T-helper 17 cell (primary cell): ENCODE measurements at places on chromosomes 1 and 21.

- DNase-seq = no peak
These were observed 111.3 kb downstream of the PLPPR5 start for GRCh38 chr1:98893371-98893770.

DNA sequence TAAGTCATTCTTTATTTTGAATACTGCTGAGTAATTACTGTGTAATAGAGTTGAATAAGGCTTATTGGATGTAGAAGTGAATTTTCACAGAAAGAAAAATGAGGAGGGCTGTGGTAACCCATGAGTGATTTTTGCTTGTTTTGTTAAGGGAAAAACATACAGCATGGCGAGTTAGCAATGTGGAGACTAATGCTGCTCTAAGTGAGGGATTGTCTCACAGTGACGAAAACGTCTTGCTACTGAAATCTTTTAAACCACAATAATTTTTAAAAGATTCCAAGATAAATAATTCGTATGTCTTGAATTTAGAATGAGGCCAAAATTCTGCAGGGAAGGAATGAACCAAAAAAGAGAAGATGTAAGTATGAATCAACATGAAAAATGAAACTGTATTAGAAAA is 16.2 kb upstream of the PLA2G4A start:
- DNase-seq = no peak

DNA sequence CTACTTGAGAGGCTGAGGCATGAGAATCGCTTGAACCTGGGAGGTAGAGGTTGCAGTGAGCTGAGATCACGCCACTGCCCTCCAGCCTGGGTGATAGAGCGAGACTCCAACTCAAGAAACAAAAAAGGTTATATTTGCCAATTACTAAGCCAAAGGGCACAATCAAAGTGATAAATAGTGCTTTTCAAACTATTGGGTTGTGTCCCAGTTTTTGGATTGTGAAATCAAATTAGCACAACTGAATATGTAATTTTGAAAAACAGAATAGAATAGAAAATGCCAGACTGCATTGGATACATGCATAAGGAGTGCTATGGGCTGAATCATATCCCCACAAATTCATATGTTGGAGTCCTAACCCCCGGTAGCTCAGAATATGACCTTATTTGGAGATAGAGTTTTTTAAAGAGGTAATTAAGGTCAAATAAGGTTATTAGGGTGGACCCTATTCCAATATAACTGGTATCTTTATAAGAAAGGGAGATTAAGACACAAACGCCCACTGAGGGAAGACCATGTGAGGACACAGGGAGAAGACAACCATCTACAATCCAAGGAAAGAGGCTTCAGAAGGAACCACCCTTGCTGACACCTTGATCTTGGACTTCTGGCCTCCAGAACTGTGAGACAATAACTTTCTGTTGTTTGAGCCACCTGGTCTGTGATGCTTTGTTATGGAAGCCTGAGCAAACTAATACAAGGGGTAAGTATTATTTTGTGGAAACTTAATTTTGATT is 42.9 kb upstream of the HUNK start:
- no peak for DNase-seq

DNA sequence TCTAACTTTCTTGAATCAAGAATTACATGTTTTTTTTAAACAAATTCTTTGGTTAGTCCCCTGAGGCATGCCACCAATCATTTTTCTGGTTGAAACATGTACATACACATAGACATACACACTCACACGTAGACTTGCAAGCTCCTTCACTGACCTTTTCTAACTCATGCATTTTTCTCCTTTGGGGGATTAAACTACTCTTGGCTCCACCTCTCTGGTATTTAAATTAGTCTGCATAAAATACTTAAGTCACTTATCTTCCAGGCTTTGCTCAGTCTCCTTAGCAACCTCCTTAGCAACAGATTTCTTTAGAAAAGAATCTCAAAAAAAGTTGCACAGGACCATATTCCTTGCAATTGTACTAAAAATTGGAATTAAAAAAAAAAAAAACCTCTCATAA is 440.9 kb upstream of the LRRC7 start:
- no peak for DNase-seq

GRCh38 chr1:17873007-17873675 is 118.0 kb downstream of the ACTL8 start:
- no peak for DNase-seq

DNA sequence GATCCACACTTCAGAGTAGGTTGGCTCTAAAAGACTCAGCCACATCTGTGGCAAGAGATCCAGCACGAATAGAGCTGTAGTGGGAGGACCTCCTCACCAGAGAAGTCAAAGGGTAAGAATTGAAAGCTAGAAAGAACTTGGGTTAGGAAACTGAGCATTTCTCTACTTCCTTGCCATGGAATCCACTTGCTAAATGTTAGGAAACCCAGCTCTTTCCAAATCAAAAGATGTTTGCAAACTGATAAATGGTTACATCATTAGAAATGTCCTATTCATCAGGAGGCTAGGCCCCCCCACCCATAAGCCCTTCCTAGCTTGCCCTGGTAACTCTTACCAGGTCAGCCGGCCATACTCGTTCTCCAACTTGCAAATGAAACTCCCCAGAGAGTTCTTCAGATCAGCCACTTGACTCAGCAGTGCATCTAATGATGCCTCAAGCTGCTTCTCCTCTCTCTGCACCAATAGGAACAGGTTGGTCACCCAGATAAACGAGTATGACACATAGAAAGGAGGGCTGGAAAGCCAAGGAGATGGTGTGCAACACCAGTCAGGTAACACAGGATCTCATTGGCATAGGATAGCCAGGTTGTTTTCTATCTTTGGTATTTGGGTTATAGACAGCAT is 1.5 kb downstream of the MED8 start:
- no peak for DNase-seq

GRCh38 chr1:2003541-2004131 is at the start of gene CFAP74:
Gene CFAP74, minus strand, starts transcription at chr1:2003786. Its CDS starts 12,830 bp downstream, at chr1:1990956.
- no peak for DNase-seq

- DNase-seq = no peak
These were observed 211.7 kb upstream of the PTGFR start for GRCh38 chr1:78279051-78279450.

DNA sequence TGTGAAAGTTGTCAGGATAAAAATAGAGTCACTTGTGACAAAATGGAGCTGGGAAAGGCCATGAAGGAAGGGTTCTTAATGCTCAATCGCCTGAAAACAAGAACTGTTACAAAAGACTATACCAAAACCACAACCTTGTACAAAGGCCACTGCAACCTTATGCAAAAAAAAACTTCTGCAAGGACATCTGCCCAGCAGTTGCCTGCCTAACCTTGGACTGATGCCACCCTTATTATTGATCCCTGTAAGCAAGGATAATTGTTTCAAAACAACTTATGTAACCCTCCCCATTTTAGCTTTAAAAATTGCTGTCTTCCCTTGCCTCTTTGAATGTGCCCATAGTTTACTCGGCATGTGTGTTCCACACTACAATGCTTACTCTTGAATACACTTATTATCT is 5.7 kb downstream of the ALG14 start:
- DNase-seq = no peak

DNA sequence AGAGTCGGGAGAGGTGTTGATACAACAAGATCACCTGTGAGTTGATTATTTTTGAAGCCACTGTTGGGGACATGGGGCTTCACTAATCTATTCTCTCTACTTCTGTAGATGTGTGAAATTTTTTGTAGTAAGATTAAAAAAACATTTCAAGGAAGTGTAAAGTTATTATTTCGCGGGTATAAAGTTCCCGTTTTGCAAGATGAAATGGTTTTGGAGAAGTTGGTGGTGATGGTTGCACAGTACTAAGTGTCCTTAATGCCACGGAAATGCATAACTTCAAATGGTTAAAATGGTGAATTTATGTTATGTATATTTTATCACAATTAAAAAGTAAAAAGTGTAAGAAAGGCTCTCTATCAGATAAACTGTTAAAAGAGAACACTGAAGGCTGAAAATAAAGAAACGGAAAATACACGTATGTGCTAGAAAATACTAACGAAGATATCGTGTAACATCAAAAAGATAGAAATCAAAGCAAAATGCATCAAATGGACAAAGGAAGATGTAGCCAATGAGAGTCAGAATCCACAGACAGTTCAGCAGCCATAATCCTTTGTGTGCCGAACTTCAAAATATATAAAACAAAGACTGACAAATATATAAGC is 2.9 kb upstream of the ITGB2 start:
- DNase-seq = no peak

GRCh38 chr1:63328122-63328521 is 5.8 kb downstream of the FOXD3 start:
- no peak for DNase-seq
